Kasumi-1 (cell line): ENCODE measurements at places on chromosomes 4 and X.

- no peak for DNase-seq
Observed at GRCh38 chr4:99979872-99980271, 29.8 kb upstream of the H2AZ1 start.

DNA sequence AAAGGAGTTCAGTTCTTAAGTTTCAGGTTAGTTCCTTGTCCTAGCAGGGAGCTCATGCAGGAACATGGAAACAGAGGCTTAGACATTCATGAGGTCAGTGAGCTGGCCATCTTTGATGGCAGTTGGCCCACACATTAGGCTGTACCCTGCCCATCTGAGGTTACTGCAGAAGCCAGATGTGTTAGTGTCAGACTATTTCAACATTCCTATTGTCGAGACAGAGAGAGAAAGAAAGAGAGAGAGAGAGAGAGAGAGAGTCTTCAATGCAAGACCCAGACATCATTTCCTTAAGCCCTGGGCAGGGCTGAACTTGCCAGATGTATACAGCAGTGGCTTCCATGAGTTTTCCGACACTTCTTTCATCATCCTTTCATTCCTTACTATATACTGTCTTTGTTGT lies 91.3 kb downstream of the PPP1R2C start:
- no peak for DNase-seq

DNA sequence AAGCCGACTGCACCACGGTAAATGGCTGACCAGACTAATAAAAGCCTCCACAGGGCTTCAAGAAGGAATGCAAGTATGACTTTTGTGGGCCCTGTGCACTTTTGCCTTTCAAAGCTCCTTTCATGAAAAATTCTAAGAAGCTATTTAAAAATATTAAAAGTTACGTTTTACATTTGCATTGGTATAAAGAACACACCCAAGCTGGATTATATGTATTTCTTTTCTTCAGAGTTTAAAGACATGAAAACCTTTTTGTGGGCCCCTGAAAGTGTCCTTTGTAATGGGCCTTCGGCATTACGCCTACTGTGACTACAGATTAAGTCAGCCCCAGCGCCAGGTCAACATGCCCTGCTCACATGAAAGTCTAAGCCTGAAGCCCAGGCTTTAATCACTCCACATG lies 20.5 kb upstream of the ASB5 start:
- no peak for DNase-seq

DNA sequence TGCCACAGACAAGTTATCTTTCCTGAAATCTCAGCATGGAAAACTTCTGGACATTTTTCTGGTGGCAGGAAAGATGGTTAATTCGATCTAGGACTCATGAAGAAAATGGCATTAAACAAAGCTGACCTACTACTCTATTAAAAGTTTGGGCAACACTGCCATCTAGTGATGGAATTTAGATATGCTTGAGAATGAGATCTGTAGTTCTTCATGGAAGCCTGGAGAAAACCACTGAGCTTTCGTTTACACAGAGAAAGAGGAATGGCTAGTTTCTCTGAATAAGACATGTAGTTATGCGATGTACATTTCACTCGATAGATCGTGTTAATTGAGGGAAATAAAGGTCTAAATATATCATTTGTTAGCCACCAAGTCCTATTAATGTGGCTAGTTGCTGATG lies 51.7 kb upstream of the CHRDL1 start:
- peak; percentile 54 for DNase-seq

- DNase-seq: no peak
Observed at GRCh38 chrX:153868576-153869472, 17.1 kb downstream of the L1CAM start.

- DNase-seq: no peak
Observed at GRCh38 chr4:70877556-70877955, 24.6 kb upstream of the MOB1B start.

GRCh38 chrX:375181-376036 lies 11.3 kb downstream of the PPP2R3B start:
- DNase-seq: no peak

DNA sequence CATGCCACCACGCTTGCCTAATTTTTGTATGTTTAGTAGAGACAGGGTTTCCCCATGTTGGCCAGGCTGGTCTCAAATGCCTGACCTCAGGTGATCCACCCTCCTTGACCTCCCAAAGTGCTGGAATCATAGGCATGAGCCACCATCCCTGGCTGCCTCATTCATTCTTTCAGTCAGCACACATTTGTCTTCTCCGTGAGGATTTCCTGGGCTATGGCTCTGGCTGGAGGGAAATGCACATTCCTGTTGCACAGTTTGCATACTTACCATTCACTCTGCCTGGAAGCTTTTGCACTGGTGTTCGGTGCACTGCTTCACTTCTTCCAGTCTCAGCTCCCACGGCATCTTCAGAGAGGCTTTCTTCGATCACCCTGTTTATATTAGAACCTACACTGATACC lies 267.8 kb downstream of the STIM2 start:
- no peak for DNase-seq

DNA sequence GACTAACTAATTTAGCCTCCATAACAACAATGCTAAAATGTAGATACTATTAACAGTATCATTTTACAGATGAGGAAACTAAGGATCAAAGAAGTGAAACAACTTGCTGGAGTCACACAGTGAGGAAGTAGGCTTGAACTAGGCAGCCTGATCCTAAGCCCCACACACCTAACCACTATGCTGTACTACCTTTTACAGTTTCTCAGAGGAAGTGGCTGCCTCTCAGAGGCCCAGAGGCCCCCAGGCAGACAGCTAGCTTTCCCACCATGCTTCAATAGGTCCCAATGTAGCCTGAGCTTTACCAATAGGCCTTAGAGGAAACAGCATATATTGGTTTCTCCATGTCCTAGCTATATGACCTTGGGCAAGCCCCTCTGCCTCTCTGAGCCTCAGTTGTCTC lies 69.4 kb upstream of the PJA1 start:
- no peak for DNase-seq

DNA sequence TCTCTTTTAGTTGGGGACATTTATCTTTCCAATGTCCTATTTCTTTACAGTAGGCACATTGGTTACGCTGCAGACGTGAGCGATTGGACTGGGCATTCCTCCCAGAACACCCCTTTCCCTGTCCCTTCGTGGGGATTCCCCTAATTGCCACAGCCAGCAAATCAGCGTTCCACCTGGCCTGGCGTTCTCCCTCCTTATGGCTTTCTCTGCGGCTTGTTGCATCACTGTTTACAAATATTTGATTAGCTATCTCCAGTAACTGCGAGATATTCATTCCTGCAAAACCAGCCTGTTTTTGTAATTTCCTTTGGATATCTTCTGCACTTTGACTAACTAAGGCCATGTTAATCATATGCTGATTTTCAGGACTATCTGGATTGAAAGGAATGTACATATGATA lies 202.5 kb upstream of the KLF8 start:
- DNase-seq: no peak

DNA sequence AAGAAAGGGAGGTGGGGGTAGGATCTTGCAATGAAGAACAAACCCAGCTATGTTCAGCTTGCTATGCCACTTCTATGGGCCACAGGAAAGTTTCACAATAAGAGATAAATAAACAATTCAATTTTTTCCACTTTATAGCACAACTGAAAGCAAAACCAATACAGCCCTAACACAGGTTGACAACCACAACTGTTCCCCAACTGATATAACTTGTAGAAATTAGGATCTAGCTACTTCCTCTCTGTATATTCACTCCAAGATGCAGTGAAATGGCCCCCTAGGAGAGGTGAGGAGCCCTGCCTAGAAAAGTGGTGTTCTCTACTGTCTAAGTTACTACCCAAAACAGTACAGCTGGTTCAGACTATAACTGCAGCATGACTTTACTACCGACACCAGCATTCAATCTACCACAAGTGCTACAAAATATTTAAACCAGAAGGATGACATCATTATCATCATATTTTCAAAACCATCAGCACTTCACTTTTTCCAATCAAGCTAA lies 77.0 kb downstream of the FBXW7 start:
- DNase-seq: peak; percentile 43

DNA sequence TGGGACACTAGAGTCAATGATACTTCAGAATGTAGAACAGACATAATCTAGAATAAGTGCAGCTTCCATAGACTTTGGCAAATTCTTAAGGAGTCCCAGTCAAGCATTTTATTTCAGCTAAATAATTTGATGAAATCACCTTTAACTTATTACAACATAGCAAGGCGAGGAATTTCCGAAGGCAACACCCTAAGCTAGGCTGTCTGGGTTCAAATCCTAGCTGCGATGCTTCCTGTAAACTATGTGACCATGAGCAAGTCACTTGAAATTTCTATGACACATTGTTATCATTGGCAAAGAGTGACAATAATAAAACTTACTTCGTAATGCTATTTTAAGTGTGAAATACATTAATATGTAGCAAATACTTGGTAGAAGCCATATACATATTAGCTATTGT lies 679.1 kb downstream of the DMD start:
- no peak for DNase-seq
